ENCODE measurements at places on chromosomes 7 and 10. TPM values are rescaled to one million over a fixed set of nuclear protein-coding genes. Genes with fewer than 3 reads are reported as not detected.

LRRTM3 gene
- not detected for total RNA-seq

RSU1 gene
- total RNA-seq: 51.4 TPM

AKR1C8 gene
- not detected for total RNA-seq

TAS2R4 gene
- total RNA-seq: 0.33 TPM

UCN3 gene
- total RNA-seq: not detected

FFAR4 gene
- total RNA-seq: not detected

GNAT3 gene
- total RNA-seq: 5.8 TPM

TMEM184A gene
- total RNA-seq: not detected

CFAP69 gene
- total RNA-seq: 1.1 TPM

GIMAP6 gene
- total RNA-seq: 36.2 TPM

TUBAL3 gene
- not detected for total RNA-seq

CPA4 gene
- total RNA-seq: 0.37 TPM

SPAM1 gene
- not detected for total RNA-seq

PSPH gene
- total RNA-seq: 24.8 TPM

ELFN1 gene
- total RNA-seq: not detected

JMJD1C gene
- total RNA-seq: 54.2 TPM

MOGAT3 gene
- not detected for total RNA-seq

GRID1 gene
- 0.08 TPM for total RNA-seq

RAB19 gene
- total RNA-seq: 0.35 TPM

ZNF33B gene
- 13.7 TPM for total RNA-seq

MKRN1 gene
- 54.7 TPM for total RNA-seq

ADARB2 gene
- 3.1 TPM for total RNA-seq

ADAMTS14 gene
- total RNA-seq: not detected

SLC13A1 gene
- 0.10 TPM for total RNA-seq

SNX8 gene
- 150 TPM for total RNA-seq

ABCB4 gene
- total RNA-seq: 6.0 TPM

SPDYE8 gene
- total RNA-seq: not detected

SCD gene
- 188 TPM for total RNA-seq

SPDYE5 gene
- not detected for total RNA-seq

IPMK gene
- 3.8 TPM for total RNA-seq

CDC14C gene
- not detected for total RNA-seq

NYAP1 gene
- 0.15 TPM for total RNA-seq

IGFBP3 gene
- total RNA-seq: 28.0 TPM

GNA12 gene
- 42.1 TPM for total RNA-seq

UNCX gene
- total RNA-seq: not detected
